Placental epithelial cell (primary cell): ENCODE measurements at places on chromosomes 7 and 10. TPM values are rescaled to one million over a fixed set of nuclear protein-coding genes. Genes with fewer than 3 reads are reported as not detected.

Gene C7orf33
- total RNA-seq, result not detected in 2 replicates

Gene AP3M1
- total RNA-seq, result 27.1 and 50.6 TPM in 2 replicates

Gene EPO
- 0.22 and 0.39 TPM in 2 replicates for total RNA-seq

Gene PLPP4
- not detected in 2 replicates for total RNA-seq

Gene RALA
- total RNA-seq, result 7.9 and 16.1 TPM in 2 replicates
